Esophagus squamous epithelium (tissue), 5 donors: ENCODE measurements at places on chromosomes 2 and 18. TPM values are rescaled to one million over a fixed set of nuclear protein-coding genes. Genes with fewer than 3 reads are reported as not detected.
A peak's percentile ranks its signal among the peaks of the same experiment; 100 is the strongest.

Gene PPP3R1
- 32.7 TPM for total RNA-seq

Gene TTR
- not detected for total RNA-seq

Gene LIMS3
- 0.57 TPM for total RNA-seq

Gene AGFG1
- total RNA-seq: 71.6 TPM

Gene PRKAG3
- not detected for total RNA-seq

Gene RND3
- 96.4 TPM for total RNA-seq

Gene CHST10
- 5.5 TPM for total RNA-seq

GRCh38 chr18:22106536-22107292 lies 62.7 kb upstream of the GATA6 start:
- no peak for DNase-seq

- no peak for DNase-seq
Observed at GRCh38 chr2:3079466-3079865, 298.2 kb downstream of the EIPR1 start.

DNA sequence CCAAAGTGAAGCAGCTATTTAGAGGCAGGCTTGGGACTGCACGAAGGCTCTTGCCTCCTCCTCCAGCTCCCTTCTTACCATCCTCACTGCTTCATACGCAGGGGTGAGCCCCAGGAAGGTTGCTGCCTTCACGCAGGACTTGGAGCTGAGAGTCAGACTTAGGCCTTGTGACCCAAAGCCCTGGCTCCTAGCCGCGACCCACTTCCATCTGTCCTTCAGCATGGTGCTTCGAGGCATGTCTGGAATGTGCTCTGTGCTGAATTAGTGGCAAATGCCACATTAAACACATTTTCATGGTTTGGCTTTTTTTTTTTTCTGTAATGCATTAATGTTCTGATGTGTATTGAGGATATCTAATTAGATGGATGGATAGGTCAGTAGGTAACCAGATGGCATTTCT lies 37.5 kb downstream of the ITGB1BP1 start:
- DNase-seq: no peak

DNA sequence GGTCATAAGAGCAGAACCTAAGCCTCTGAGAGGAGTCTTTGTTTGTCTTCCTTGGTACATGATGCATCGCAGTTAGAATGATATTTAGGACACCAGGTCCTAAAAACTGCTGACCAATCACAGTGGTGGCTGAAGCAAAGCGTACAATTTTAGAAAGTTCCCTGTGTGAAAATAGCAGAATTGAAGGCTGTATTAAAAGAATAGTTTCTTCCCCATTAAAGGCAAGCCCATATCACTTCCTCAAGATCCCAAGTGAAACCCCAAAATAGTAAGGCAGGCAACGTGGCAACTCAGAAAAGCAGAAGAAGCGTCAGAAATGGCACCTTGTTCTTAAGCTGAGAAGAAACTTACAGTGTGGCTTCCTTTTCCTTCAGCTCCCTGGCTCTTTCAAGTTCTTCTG lies 154.8 kb upstream of the PGAP1 start:
- no peak for DNase-seq

DNA sequence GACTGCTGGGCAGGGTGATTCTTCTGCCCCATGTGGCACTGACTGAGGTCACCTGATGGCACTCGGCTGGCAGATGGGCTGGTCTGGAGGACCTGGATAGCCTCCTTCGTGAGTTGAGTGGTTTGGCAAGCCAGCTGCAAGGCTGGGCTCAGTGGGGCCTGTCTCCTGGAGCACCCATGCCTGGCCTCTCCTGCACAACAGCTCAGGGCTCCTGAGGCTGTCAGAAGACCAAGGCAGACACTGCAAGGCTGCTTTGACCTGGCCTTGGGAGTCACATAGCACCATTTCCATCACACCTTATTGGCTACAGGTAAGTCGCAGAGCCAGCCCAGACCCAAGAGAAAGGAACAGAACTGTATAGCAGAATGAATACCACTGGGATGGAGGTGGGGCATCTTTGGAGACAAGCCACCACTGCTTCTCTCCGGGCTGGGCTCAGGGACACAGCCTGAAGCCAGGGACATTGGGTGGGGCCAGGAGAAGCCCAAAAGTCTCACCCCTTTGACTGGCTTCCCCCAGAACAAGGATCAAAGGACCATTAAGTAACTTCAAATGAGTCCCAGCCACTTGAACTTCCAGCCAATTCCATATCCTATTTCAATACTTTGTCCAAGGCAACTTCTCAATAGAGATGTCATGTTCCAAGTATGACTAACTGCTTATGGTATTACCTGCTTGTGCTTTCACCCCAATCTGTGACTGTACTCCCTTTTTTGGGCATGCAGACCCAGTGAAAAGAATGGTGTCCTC lies 156.3 kb downstream of the CABLES1 start:
- no peak for DNase-seq

DNA sequence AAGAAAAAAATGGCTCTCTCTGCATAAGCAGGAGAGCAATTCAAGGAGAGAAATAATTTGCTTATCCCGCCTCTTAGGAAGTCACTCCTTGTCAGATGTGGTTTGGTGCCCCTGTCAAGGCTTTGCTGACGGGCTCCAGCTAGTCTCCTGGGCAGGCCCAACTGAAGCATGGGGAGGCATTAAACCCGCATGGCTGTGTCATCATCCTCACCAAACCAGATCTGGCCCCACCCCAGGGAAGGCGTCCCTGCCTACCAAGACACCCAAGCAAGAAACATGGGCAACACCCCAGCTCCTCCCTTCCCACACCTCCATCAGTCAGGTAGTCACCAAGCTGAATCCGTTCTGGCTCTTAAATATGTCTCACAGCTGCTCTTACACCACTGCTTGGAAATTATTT lies 108.0 kb downstream of the SGPP2 start:
- no peak for DNase-seq

- no peak for DNase-seq
Observed at GRCh38 chr18:73719611-73720010, 428.0 kb downstream of the FBXO15 start.

GRCh38 chr2:231223001-231223375 lies 24.6 kb downstream of the ARMC9 start:
- no peak for DNase-seq

GRCh38 chr2:216539120-216539519 lies 40.5 kb downstream of the RPL37A start:
- no peak for DNase-seq

DNA sequence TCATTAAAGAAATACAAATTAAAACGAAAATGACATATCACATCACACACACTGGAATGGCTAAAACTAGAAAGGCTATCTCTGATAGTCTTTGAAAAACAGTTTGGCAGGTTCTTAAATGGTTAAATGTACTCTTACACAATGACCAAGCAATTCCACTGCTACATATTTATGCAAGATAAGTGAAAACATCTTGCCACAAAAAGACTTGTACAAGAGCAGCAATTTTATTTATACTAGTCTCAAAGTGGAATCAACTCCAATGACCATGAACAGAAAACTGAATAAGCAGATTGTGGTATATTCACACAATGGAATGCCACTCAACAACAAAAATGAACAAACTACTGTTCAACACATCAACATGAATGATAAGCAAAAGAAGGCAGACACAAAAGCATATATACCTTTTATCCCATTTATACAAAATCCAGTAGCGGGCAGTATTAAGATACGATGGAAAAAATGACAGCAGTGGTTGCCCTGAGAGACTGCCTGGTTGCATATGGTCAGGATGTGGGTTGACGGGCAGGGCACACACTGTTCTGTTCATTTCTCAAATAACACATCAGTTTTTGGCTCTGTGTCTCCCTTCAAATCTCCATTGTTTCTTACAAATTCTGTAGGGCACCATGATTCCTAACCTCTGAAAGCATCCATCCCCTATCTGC lies 25.4 kb downstream of the SP100 start:
- peak; percentile 11 for DNase-seq

DNA sequence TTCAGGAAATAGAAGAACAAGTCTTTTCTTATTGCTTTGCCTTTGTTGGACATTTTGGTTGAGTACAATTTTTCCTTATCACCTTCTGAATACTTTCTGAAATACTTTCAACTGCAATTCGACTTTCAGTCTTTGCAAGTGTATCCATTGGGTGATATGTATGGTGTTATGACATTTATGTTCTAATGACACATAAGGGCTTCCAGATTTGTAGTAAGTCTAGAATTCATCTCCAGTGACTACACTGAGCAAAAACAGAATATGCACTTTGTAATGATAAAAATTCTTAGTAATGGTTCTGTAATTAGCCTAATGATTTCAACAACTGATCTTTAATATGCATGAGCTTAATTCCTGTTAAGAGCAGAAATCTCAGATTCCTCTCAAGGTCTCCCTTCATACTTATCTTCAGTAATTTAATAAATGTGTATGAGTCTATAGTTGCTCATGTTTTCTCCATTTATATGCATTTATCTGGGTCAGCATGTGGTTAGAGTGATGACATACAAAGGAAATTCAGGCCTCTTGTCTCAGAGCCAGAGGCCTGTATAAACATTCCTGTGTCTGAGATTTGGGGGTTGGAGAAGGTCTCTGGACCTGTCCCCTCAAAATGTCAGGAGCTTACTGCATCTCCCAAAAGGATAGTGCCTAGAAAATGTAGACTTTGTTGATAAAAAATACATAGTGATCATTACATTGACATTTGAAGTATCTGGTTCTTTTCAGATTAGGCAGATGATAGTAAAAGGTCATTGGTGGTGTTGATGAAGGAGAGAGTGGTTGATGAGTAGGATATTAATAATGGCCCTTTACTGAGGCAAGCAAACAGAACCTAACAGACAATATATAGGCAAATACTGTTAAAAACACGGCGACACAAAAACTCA lies 114.9 kb downstream of the QPCT start:
- DNase-seq: no peak

- no peak for DNase-seq
Observed at GRCh38 chr2:55951533-55951932, 28.0 kb upstream of the EFEMP1 start.
